ENCODE measurements at places on chromosomes 2 and 18.

GRCh38 chr18:75360941-75361340 is 66.6 kb downstream of the SMIM21 start:
- no peak for DNase-seq

DNA sequence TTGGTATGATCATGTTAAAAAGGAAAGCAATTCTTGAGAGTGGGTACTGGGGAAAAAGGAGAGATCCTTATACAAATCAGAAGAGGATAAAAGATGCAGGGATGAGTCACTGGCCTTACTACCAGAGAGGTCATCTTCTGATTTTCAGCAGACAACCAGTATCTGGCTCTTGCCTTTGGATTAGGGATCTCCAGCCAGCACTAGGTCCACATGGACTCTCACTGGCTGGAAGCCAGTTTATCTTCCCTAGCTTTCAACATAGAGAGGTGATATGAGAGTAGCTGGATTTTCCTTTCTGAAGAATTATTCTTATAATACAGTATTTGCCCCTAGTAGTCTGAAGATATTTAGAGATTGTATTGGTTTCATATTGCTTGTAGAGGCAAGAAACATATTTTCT is 30.2 kb downstream of the CERKL start:
- DNase-seq = no peak

- DNase-seq = no peak
Observed at GRCh38 chr2:23426263-23426905, 41.4 kb downstream of the KLHL29 start.

GRCh38 chr2:139165041-139165440 is 384.9 kb upstream of the NXPH2 start:
- DNase-seq = no peak

GRCh38 chr2:240591784-240592183 is 5.2 kb downstream of the CAPN10 start:
- no peak for DNase-seq

Data from effector CD8-positive, alpha-beta T cell (primary cell).